ENCODE measurements at places on chromosomes 7 and 10. TPM values are rescaled to one million over a fixed set of nuclear protein-coding genes. Genes with fewer than 3 reads are reported as not detected.

The SEMA3E gene
- total RNA-seq = 4.3 TPM

The VAX1 gene
- total RNA-seq = not detected

The MPLKIP gene
- total RNA-seq = 28.5 TPM

The MNX1 gene
- total RNA-seq = 0.33 TPM

The EVX1 gene
- not detected for total RNA-seq

The KCNMA1 gene
- total RNA-seq = 15.1 TPM

The KAZALD1 gene
- total RNA-seq = 2.8 TPM

The LIPM gene
- not detected for total RNA-seq

The IRF5 gene
- total RNA-seq = 11.1 TPM

The USP54 gene
- total RNA-seq = 106 TPM

DNA sequence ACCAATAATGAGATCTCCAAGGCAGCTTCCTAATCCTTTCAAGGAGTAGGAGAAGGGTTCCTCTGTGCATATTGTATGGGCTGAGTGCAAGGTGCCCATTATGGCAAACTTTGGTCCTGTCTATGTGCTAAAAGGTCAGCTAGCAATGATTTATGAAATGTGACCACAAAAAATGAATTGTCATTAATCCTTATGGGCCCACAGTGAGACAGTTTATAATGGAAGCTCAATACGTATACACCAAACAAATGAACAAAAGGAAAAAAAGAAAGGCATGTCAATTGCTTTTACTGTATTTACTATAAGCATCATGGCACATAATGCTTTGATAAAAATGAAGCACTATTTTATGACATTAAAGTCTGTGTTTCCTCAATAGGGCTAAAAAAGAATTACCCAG is 54.5 kb downstream of the ELAPOR2 start:
- H3K27me3 ChIP-seq = no peaks in the 10 kb centered on the region
- no peak overlapping the region for H3K4me3 ChIP-seq
- no peak for DNase-seq
- no peaks in the 10 kb centered on the region for H3K4me1 ChIP-seq
- H3K36me3 ChIP-seq = no peaks in the 10 kb centered on the region
- H3K27ac ChIP-seq = no peak overlapping the region

DNA sequence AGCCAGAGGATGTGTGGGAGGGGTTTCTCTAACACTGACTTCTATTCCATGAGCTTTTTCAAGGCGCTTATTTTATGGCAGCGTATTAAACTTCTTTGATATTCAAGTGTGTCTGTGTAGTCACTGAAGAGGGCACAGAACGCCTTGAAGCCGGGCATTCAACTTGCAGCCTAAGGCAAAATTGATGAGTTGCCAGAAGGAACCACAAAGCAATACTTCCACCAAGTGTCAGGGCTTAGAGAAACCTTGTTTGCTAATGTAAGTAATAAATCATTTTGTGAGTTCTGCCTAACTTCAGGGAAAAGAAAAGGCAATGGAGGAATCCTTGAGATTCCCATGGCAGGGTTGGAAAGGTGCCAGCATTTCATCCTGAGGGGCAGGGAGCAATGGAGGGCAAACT is 163.8 kb downstream of the LCOR start:
- no peak for DNase-seq
- H3K27me3 ChIP-seq = no peaks in the 10 kb centered on the region
- no peaks in the 10 kb centered on the region for H3K4me1 ChIP-seq
- no peak overlapping the region for H3K27ac ChIP-seq

DNA sequence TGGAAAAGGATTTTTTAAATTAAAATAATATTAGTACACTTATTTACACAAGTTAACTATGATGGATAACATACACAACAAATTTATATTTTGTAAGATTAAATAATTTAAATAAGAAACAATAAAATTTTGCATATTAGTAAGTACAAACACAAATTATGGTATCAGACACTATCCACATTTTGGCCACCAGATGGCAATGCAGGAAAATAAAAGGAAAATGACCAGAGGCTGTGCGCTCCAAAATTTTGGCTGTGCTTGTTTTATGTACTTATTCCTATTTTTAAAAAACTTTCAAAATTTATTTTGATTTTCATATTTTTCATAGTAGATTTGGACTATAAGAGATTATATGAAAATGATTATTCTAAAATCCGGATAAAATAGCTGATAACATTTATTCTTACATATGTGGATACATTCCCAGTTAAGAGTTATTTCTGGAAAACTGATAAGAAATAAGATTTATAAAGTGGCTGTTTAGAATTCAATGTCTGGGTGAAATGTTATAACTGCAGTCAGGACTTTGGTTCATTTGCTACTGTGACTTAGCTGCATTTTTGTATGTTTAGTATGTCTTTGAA is 274.7 kb upstream of the HGF start:
- DNase-seq = no peak
- H3K36me3 ChIP-seq = no peaks in the 10 kb centered on the region
- H3K27ac ChIP-seq = no peak overlapping the region
- no peak overlapping the region for H3K4me3 ChIP-seq
- no peaks in the 10 kb centered on the region for H3K27me3 ChIP-seq

GRCh38 chr7:101121991-101122932 is 4.6 kb upstream of the SERPINE1 start:
- peak overlapping the region; percentile 29 for H3K4me3 ChIP-seq
- peak; percentile 42 for DNase-seq
- H3K27ac ChIP-seq = peak overlapping the region; percentile 90
- H3K4me1 ChIP-seq = no peaks in the 10 kb centered on the region
- no peaks in the 10 kb centered on the region for H3K36me3 ChIP-seq
- no peaks in the 10 kb centered on the region for H3K27me3 ChIP-seq

- no peaks in the 10 kb centered on the region for H3K4me1 ChIP-seq
- no peak for DNase-seq
- no peak overlapping the region for H3K27ac ChIP-seq
- no peaks in the 10 kb centered on the region for H3K36me3 ChIP-seq
These were observed 290.8 kb upstream of the ZNF32 start for GRCh38 chr10:43939389-43939938.

DNA sequence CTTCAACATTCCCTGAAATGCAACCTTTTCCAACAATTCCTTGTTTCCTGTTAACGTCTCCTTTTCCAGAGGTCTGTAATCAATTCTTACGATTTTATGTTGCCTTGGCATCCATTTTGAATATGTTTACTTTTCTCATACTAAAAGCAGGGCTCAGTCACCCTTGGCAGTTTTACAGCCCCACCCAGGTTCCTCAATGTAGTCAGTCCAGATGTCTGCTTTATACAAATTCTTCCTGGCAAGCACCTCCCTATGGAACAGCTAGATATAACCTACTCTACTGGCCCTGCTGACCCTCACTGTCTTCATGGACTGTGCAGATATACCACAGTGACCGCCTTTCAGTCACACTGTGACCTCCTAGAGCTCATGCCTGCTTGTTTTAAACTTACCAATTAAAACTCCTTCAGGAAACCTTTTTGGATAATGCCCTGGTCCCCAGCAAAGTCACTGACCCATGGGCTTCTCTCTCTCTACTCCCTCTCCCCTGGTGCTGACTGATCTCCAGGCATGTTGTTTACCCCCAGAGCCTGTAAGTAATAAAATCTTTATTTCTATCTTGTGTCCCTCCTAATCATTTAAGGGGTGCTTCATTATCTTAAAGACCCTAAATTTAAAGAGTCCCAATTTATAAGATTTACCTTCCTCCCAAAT is 147.1 kb upstream of the STEAP1 start:
- H3K27ac ChIP-seq = no peak overlapping the region
- no peak for DNase-seq
- H3K36me3 ChIP-seq = no peaks in the 10 kb centered on the region
- H3K4me1 ChIP-seq = no peaks in the 10 kb centered on the region

DNA sequence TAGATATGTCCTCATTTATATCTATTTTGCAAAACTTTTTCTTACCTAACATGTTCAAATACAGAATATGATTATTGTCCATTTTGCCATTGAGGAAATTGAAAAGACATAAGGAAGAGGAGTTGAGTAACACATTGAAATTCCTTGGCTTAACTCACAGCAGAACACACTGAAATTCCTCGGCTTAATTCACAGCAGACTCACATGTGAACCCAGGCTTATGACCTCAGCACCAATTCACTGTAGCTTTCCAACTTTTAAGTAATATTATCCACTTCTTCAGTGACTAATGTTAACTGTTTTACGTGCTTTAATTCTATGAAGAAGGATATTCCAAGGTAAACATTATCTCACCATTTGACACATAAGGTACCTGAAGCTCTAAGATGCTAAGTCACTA is 597.5 kb upstream of the PFKP start:
- H3K36me3 ChIP-seq = no peaks in the 10 kb centered on the region
- H3K27me3 ChIP-seq = no peaks in the 10 kb centered on the region
- no peak for DNase-seq
- no peak overlapping the region for H3K27ac ChIP-seq

GRCh38 chr10:5840314-5841307 is 27.4 kb upstream of the GDI2 start:
- no peak for DNase-seq
- peak overlapping the region; percentile 44 for H3K4me3 ChIP-seq
- H3K27ac ChIP-seq = no peak overlapping the region
- no peaks in the 10 kb centered on the region for H3K4me1 ChIP-seq
- no peaks in the 10 kb centered on the region for H3K27me3 ChIP-seq
- H3K36me3 ChIP-seq = no peaks in the 10 kb centered on the region

DNA sequence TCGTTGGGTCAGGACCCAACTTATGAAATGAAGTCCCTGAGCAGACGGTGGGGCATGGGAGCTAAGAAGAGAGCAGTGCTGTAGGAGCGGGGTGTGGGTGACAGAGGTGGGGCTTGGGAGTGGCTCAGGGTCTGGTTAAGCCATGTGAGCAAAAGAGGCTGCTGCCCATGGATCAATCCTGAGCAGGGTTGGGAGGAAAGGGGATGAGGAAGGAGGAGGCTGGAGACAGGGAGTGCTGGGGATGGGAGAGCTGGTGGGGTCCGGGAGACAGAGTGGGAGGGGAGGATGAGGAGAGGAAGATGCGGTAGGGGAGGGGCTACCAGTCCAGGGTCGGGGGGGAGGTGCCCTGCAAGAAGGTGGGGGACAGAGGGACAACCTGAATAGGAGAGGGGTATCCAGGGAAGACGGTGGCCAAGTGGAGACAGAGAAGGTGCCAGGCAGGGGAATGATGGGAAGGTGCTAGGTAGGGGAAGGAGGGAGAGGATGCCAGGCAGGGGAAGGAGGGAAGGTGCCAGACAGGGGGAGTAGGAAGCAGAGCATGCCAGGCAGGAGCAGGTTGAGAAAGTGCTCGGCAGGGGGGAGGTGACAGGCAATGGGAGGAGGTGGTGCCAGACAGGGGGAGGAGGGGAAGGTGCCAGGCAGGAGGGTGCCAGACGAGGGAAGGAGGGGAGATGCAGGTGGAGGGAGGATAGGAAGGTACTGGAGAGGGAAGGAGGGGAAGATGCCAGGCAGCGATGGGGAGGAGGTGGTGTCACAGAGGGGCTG is 27.5 kb upstream of the SMARCD3 start:
- H3K4me3 ChIP-seq = peak overlapping the region; percentile 52
- no peaks in the 10 kb centered on the region for H3K27me3 ChIP-seq
- H3K36me3 ChIP-seq = no peaks in the 10 kb centered on the region
- peak; percentile 86 for DNase-seq

GRCh38 chr10:17229967-17230682 is 2.1 kb downstream of the VIM start:
- peaks cover 3% of the 10 kb centered on the region for H3K4me1 ChIP-seq
- H3K36me3 ChIP-seq = no peaks in the 10 kb centered on the region
- H3K27me3 ChIP-seq = no peaks in the 10 kb centered on the region
- H3K27ac ChIP-seq = peak overlapping the region; percentile 99
- DNase-seq = peak; percentile 75

DNA sequence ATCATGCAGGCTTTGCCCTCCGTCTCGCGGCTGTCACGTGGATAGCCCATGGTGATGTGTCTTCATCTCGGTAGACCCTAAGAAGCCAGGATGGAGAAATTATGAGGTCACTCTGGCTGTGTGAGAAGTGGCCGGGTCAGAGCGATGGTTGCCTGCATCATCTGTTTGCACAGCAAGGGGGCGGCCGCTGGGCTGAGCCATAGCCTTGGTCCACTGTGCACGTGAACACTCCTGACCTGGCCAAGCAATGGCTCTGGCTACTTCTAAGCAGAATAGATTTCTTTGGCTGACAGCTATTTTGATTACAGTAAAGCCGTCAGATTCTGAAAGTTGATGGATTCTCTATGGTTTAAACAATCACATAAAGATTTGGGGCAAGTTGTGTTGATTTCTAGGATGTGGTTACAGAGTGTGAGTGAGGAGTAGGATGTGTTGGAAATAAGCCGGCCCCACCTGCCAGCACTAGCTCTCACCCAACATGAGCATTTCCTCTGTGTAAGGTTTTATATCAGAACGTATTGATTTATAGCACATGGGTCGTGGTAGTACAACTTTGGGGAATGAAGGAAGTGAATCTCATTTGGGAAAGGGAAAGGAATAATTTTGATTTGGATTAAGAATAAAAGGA is 214.4 kb upstream of the GPR26 start:
- no peak for DNase-seq
- H3K4me1 ChIP-seq = no peaks in the 10 kb centered on the region
- no peak overlapping the region for H3K27ac ChIP-seq
- H3K36me3 ChIP-seq = no peaks in the 10 kb centered on the region
- H3K27me3 ChIP-seq = no peaks in the 10 kb centered on the region

DNA sequence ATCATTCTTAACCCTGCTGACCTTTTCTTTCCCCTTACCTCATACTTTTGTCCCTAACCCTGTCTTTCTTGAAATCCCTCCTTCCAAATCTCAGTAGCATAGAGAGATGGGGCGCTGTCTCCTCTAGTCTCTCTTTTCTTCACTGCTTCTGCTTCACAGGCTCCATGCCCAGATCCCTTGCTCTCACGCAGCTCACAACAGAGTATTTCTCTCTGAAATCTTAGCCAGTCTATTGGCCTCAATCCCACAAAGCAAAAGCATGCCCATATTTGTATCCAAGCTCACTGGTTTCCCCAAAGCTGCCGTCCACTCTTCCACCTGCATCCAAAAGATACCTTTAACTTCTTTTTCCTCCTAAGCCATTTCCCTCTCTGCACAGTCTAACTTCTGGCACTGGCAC is 526.8 kb downstream of the PLXDC2 start:
- no peak for DNase-seq
- no peaks in the 10 kb centered on the region for H3K4me1 ChIP-seq
- no peak overlapping the region for H3K4me3 ChIP-seq
- no peak overlapping the region for H3K27ac ChIP-seq
- H3K36me3 ChIP-seq = no peaks in the 10 kb centered on the region
- H3K27me3 ChIP-seq = no peaks in the 10 kb centered on the region

- no peak for DNase-seq
- peak overlapping the region; percentile 17 for H3K27ac ChIP-seq
- no peaks in the 10 kb centered on the region for H3K27me3 ChIP-seq
- no peak overlapping the region for H3K4me3 ChIP-seq
These were observed 14.0 kb upstream of the ENTPD1 start for GRCh38 chr10:95741807-95742467.
